Suppressor macrophage (primary cell): ENCODE measurements at places on chromosomes 4 and X.

DNA sequence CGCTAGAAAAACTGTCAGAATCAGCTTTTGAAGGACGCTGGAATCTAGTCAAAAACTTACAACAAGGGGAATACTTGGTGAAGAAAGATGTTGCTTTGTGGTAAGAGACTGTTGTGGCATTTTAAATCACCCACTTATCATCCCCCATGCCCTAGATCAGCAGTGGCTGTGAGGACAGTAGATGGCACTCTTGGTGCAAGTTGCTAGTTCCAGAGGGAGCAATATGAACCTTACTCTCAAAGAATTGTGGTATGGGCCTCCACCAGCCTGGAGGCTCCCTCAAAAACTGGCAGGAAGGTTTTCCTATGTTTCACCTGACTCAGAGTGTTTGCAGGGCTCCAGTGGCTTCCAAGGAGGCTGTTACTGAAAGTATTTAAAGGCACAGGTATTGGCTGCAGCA is 37.7 kb upstream of the SLC16A2 start:
- DNase-seq: peak; percentile 57

- no peak for DNase-seq
Measured at GRCh38 chrX:69357317-69357716, 146.8 kb upstream of the NALF2 start.

DNA sequence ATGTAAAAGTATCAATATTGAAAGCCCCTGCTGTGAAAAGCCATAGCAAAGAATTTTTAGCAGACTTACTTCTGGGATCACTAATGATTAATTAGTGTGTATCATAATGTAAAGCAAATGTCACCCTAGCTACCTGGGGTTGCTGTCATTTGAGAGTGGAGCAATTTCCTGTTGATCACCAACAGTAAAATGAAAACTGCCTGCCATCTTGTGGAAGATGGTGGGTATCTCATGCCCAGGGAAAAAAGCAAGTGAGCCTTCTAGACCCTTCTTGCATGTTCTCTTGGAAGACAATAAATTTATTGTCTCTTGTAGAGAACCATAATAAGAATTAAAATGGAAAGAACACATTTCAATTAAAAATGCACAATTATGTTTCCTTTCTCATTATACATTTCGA is 360.2 kb downstream of the ZIC3 start:
- no peak for DNase-seq

DNA sequence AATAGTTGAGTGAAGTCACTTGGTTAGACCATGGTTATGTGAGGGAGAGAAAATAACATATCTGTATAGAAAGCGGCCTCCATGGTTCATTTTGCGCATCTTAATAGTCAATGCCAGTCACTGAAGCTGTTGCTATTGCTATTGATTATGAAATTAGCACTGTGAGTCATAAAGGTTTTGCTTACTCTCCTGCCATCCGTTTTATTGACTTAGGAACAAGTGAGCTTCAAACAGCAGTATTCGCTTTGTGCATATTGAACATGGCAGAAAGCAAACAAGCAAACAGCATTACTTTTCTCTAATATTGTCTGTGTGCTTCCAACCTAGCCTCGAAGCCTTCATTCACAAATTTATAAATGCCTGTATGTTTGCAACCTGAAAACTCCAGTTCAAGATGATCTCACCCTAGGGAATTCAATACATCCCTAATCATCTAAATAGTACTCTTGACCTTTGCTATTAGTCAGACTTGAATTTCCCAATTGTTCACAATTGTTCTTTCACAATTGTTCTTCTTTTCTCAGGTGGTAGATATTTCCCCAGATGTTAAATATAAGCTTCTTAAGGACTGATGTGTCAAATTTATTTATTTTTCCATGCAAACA is 55.9 kb upstream of the GABRA2 start:
- no peak for DNase-seq

- no peak for DNase-seq
Measured at GRCh38 chr4:182547435-182547834, 304.2 kb downstream of the TENM3 start.
